ENCODE measurements at places on chromosomes 4 and X. TPM values are rescaled to one million over a fixed set of nuclear protein-coding genes. Genes with fewer than 3 reads are reported as not detected.

Gene BGN
- not detected for total RNA-seq

Gene DDIT4L
- 0.24 TPM for total RNA-seq

Gene SYTL4
- 2.3 TPM for total RNA-seq

Gene SH3D19
- 17.8 TPM for total RNA-seq

Measured in A549 treated with dexamethasone at 1 μM for 4 hours (cell line).